ENCODE measurements at places on chromosomes 3 and 15.

DNA sequence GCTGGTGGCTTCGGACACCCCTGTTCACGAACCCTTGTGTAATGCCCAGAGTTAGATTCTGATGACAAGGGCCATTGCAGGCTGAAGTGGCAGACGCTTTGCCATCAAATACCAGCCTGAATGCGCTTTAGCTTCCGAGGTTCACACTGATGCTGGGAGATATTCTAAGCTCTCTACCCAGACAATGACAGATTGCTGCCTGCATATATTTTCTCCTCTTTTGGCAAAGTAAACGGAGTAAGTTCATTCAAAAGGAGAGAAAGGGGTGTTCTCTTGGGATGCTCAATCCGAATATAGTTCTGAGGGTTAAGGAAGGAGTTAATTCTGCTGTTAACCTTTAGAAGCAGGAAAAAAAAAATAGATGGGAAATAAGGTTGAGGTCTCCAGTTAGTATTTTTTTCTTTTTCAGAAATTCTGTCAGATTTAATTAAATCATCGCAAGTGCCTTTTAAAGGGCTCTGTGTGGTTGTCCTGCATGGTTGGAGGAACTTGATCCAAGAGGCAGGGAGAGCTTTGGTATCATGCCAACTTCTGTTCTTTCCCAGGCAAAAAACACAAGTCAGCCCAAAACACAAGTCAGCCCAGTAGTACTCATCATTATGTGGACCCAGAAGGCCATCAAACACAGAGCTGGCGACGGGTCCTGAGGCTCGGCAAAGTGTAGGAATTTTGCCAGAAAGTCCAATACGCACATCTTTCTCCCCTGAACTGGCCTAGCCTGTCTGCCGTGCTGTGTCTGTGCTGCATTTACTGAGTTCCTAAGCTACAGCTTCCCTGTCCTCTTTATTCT, 70.9 kb upstream of the ST8SIA2 start:
- DNase-seq, result no peak

GRCh38 chr15:67110361-67110781, 45.0 kb downstream of the SMAD3 start:
- DNase-seq, result no peak

DNA sequence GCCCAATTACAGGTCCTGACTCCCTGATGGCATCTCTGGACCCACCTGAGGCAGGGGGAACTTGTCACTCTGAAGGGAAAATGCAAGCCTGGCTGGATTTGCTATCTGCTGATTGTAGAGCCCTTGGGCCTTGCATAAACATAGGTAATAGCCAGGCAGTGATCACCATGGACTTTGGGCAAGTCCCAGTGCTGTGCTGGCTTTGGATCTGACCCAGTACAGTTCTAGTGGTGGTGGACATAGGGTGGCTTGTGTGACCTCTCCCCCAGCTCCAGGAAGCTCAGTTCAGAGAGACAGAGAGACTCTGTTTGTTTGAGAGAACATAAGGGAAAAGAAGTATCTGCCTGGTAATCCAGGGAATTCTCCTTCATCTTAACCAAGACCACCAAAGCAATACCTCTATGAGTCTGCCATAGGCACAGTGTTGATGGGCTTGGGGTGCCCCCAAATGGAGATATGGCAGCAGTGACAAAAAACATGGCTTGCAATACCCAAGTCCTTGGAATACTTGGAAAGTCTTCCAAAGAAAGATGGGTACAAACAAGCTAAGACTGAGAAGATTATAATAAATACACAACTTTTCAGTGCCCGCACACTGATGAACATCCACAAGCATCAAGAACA, 348.5 kb downstream of the PYDC2 start:
- DNase-seq, result no peak

DNA sequence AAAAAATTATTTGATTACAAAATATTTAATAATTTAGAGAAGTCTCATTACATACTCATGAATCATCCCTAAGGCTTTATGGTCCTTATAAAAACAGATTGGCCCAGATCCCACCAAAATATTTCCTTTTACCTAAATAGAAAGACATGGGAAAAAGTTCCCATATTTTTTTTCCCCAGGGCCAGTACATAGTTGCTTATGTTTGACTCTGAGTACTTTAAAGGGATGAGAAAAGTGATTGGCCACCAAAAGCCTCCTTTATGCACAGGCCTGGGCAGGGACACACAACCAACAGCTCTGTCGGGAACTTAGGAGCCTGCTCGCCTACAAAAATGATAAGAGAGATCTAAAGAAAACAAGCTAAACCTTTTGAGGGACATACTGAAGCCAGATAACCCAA, 22.3 kb downstream of the KCNAB1 start:
- no peak for DNase-seq

DNA sequence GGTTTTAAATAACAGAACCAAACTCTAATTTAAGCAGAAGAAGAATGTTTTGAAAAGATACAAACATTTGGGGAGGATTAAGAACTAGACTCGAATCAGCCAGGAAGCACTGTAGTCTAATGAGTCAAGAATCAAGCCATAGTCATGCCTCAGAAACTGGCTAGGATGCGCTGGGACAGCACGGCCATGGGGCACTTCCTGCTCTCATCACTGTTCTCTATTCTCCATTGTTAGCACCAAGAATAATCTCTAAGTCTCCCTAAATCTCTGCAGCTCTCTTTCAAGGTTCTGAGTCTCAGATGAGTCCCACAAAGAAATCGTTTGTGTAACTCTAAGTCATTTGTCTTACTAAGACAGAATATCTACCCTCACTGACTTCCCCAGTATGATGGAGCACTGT, 399.0 kb upstream of the KCNMB2 start:
- no peak for DNase-seq

DNA sequence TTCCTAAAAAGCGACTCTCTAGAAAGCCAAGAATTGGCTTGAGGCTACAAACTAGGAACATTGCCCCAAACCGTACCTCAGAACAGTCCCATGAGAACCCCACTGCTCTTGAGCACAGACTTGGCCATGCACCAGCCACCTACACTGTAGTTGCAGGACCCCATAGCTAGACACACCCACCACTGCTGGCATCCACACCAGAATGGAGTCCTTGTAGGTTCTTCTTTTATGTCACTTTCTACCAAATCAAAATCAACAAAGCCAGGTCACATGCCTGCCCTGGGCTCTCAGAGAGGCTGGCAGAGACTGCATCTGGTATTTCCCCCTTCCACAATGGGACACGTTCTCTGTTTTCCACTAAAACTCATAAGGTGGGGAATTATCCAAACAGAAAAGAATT, 290.5 kb downstream of the SHOX2 start:
- no peak for DNase-seq

All from activated CD8-positive, alpha-beta memory T cell treated with anti-CD3 and anti-CD28 coated beads for 1 hour (primary cell).